ENCODE measurements at places on chromosomes 11 and 22.

DNA sequence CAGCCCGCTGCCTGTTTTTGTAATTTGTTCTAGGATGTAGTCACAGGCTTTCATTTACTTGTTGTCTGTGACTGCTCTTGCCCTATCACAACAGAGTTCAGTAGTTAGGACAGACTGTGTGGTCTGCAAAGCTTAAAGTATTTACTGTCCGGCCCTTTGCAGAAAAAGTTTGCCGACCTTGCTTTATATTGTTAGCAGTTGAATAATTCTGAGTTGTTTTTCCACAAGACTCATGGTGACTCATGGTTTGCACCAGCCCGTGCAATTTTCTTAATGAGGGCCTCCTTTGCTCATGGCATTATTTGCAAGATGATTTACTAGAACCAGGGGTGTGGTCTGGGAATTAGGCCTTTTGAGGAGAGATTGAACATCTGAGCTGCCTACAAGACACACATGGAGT, 110.6 kb downstream of the SCN3B start:
- DNase-seq, result no peak

- DNase-seq, result no peak
Observed at GRCh38 chr11:104892723-104893511, 5.3 kb downstream of the CASP12 start.

DNA sequence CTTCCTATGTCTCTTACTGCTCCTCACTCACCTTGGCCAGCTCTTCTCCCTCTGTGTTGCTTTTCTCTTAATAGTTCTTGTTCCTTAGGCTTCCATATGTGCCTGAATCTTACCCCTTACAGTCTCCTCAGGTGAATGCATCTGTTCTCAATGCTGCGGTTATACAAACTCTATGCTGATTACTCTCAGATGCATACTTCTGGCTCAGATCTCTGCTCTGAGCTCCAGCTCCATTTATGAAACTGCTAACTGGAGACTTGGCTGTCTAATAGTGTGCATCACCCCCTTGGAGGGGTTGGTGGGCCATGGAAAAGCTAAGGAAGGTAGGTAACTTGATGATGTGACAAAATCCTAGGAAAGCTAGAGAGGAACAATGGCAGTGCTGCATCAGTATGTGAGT, 422.5 kb downstream of the TMEM135 start:
- no peak for DNase-seq

GRCh38 chr11:34037016-34037415, 14.5 kb upstream of the CAPRIN1 start:
- no peak for DNase-seq

DNA sequence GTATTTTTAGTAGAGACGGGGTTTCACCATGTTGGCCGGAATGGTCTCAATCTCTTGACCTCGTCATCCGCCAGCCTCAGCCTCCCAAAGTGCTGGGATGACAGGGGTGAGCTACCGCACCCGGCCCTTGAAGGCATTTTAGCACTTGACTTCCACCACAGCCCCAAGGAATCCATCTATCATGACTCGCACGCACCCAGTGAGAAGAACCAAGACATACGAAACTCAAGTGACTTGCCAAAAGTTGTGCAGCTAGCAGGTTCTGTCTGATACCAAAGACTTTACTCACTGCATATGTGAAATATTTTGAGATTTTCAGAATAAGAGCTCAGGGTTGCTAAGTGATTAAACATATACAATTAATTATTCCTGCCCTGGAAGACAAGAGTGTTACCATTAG, 21.0 kb downstream of the FLI1 start:
- DNase-seq, result no peak

DNA sequence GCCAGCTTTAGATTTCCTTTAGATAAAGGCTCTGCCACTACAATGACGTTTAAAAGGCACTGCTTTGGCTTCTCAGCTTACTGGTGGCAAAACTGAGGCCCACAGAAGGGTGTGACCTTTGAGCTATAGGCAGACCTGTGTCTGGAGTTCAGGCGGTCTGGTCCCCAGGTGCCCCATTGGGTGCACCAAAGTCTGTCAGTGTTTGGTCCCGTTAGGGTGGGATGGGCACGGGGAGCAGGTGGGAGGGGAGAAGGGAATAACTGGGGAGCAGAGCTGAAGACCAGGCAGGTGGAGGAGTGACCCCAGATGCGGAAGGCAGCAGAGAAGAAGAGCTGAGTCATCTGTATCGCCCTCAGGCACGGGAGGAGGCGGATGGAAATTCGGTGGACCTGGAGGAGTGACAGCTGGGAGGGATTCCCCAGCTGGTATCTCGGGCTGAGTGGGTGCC, 45.3 kb upstream of the GCAT start:
- DNase-seq, result no peak

- DNase-seq, result no peak
Observed at GRCh38 chr22:42132457-42132856, 1.8 kb upstream of the CYP2D6 start.

- no peak for DNase-seq
Observed at GRCh38 chr22:39208013-39208680, 36.6 kb downstream of the PDGFB start.

GRCh38 chr11:34926101-34926830, 9.8 kb downstream of the PDHX start:
- no peak for DNase-seq

DNA sequence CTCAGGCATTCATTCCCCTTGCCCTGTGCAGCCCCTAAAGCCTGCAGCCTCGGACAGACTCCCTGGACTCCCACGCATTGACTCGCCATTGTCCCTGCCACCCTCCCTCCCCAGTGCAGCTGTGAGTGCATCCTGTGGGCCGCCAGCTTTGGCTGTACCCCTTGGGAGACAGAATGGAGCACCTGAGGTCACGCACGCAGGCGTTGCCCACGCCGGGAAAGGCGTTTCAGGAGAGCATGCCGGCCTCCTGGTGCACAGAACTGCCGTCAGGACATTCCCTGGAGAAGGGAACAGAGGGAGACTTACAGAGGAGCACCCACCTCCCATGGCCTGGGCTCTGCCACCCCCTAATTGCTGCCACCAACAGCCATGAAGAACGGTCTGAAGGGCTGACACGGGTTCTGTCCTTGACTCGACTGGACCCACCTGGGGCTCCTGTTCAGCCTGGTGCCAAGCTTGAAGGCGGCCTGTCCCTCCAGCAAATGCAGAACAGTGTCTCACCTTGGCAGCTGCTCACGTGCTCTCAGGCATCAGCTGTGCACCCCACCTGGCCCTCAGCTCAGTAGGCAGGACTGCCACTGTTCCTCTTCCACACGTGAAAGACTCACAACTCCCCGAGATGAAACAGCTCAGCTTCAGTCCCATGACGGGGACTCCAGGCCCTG, 503.8 kb downstream of the BRD1 start:
- DNase-seq, result no peak

DNA sequence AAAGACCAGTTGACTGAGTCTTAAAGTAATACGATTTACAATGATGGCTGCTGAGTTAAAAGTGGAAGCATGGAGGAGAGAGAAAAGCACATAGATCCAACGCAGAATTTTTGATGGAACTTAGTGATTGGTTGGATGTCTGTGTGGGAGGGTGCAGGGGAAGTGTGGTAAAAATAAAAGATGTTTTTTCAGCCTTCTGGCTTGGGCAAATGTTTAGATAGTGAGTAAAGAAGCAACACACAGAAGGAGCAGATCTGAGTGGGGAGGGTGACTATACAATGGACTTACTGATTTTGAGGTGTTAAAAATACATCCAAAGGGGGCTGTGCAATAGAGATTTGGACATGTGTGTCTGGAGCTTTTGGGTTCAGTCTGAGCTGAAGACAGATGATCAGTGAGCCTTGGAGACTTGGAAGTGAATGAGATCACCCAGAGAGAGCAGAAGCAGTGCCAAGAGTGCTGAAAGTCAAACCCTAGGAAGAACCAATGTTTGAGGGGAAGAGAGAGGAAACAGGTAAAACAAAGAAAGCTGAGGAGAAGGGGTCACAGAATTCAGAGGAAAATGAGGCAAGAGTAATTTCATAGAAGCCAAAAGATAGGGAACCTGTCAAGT, 8.6 kb downstream of the GRIA4 start:
- no peak for DNase-seq

DNA sequence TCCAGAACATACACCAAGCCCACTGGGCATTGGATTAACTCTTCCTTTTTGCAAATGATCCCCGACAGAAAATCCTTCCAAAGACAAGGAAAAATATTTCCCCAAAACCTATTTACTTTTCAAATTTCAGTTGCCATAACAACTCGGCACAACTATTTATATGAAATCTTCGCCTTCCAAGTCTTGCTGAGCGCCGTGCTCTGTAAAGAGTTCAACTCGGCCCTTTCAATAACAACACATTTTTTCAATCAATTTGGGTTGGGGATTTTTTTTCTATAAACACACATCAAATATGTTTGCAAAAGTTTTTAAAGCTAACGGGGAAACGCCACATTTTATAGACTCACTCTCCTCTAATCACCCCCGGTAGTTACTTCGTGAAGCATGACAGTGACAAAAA, 333.8 kb downstream of the MN1 start:
- DNase-seq, result no peak

GRCh38 chr11:45282081-45282480, 4.1 kb downstream of the SYT13 start:
- no peak for DNase-seq

GRCh38 chr11:59062602-59063529, 23.2 kb upstream of the GLYATL1B start:
- DNase-seq, result no peak

DNA sequence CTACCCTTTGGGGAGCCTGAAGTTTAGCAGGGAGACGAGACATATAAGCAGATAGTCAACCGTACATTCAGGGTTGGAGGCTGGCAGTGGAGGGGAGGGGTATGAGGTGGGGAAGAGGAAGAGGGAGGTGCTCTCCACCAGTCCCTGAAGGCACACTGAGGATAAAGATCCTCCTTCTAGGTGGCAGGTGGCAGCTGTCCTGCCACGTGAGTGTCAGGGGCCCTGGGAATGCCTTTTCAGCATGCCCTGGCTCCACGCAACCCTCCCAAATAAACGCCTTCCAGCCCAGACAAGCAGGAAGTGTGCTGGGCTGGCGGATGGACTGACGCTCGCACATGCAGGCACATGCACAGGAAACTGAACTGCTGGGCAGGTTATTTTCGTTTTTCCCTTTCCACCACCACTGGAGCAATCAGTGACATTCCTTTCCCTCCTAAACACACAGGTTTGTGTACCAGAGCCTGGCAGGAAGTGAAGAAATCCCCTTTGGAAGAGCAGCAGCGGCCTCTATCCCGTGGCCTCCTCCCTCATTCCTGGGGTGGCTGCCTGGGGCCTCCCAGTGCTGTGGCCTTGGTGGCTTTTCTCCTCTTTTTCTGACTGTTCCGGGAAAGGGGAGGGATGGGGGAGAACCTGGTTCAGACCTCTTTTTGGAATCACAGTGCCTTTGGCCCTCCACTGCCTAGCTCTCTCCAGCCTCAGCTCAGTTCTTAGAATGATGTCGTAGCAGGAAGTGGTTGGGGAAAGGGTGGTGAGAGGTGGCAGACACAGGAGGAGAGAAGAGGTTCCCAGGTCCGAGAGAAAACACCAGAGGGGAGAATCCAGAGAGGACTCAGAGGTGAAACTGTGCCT, 157.0 kb upstream of the TIMP3 start:
- no peak for DNase-seq

- DNase-seq, result no peak
Observed at GRCh38 chr11:128301756-128302155, 285.6 kb downstream of the ETS1 start.

DNA sequence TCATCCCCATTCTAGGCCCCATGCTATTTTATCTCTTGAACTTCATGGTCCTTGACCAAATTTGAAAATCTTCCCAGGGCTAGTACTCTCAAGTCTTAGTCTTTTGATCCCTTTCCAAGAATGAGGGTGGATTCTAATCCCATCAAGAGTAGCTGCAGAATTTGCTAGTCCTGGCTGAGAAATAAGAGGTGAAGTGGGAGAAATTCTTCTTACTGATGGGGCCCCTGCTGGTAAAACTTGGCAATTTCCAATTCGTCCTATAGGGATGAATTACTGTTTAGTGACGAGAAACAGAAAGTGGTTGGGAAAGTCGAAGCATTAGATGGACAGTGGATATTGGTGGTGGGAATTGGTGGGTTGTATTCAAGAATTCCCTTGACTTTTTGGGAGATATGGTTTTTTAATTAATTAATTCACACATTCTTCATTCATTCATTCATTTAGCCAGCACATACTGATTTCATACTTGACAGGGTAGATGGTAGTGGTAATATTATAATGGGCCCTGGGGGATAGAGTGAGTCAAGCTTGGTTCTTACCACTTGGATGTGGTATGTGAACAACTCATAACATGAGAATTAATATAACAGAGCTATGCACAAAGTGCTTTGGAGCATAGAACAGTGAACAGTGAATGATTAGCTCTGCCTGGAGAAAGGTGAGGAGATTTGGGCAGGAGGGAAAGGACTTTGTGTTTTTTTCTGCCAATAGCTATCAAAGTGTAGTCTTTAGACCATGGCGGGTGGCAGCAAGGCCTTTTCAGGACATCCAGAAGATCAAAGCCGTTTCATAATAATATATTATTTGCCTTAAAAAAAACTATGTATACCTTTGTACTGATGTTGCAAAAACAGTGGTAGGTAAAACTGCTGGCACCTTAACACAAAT, 103.8 kb downstream of the STIM1 start:
- DNase-seq, result no peak

GRCh38 chr11:128548649-128549255, 38.6 kb downstream of the ETS1 start:
- DNase-seq, result no peak

DNA sequence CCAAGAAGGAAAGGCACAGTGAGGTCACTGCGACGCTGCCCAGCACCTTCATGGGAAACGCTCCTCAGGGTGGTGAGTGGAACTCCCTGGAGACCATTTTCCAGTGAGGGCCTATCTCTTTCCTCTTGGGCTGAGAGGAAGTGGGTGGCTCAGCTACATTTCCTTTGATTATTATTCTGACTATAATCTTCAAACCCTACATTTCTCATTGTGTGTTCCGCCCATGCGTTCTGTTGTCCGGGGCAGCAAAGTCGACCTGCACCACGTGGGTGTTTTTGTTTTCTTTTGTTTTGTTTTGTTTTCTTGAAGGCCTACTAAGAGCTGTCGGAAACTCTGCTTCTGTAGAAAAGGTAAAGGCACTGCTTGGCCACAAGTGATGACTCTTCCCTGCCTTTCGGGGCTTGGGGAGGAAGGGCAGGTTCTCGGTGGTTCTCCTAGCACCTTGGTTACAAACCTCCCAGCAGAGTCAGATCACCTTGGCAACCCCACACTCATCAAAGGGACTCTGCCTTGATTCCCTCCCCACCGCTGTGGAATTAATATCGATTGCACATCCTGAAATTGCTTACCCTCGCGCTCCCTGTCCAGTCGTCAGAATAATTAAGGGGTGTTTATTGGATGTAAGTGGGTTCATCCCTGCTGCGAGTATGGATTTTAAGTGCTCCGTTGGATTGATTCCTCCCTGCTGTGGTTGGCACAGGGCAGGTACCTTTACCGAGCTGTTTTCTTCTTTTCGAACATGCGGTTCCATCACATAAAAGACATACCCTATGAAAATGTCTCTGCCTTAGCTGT, 7.3 kb downstream of the PARVB start:
- no peak for DNase-seq

DNA sequence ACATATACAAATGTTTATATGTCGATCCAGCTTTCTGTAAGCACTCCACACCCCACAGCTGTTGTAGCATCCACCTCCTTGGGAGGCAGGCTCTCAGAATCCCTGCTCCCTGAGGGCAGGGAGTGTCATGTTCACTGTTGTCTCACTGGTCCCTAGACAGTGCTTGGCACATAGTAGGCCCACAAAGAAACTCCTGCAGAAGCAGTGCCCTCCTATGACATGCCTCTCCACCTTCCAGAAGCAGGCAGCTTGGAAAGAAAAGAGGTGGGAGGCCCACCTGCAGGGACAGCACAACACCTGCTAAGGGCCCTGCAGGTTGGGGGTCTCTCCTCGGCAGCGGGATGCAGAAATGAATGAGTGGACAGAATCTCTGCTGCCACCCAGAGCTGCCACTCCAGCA, 11.1 kb upstream of the CDC42EP2 start:
- DNase-seq, result no peak

Measured in stimulated activated CD8-positive, alpha-beta memory T cell treated with anti-CD3 and anti-CD28 coated beads, Interleukin-2, amount 100 ng/mL, for 1 hour (primary cell).